ENCODE measurements at places on chromosomes 11 and 22.
A peak's percentile ranks its signal among the peaks of the same experiment; 100 is the strongest.

DNA sequence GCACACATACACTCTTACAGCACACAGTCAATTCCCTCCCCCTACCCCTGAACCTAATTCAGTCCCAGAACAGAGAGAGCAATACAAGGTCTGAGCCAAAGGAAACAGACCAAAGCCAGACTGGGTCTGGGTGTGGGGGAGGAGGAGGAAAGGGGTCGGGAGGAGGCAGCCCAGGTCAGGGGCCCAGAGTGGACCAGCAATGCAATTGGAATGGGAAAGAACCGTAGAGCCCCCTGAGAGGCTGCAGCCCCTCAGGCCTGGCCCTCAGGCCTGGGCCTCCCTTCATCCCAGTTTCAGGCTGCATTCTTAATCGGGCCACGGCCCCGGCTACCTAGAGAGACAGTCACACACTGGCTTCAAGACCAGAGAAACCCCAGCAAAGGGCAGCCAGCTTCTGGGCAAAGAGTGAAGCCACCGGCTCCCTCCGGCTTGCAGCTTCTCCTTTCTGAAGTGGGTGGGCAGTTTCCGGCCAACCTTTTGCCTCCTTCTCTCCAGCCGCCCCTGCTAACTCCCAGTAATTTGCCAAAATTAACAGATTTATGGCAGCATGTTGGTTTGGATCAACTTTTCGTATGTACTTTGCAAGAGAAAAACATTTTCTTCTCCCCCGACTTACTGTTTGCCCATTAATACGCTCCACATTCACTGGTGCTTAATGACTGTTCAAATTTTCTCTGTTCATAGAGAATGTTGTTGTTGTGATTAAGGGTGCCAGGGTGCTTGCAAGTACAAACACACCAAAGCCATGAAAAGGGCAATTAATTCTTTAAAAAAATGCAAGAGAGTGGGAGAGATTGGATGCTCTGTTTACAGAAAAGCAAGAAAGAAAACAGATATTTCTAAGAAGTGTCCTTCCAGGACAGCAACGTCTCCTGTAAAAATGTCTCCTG, 488.3 kb downstream of the MN1 start:
- H3K27ac ChIP-seq = no peak overlapping the region
- peaks cover 17% of the 10 kb centered on the region for H3K27me3 ChIP-seq
- H3K4me1 ChIP-seq = no peaks in the 10 kb centered on the region

- no peak overlapping the region for H3K4me3 ChIP-seq
- no peaks in the 10 kb centered on the region for H3K27me3 ChIP-seq
- no peaks in the 10 kb centered on the region for H3K4me1 ChIP-seq
- DNase-seq = peak; percentile 59
- no peaks in the 10 kb centered on the region for H3K36me3 ChIP-seq
Observed at GRCh38 chr22:33579448-33580093, 340.7 kb downstream of the LARGE1 start.

- H3K27ac ChIP-seq = no peak overlapping the region
- H3K4me3 ChIP-seq = no peak overlapping the region
- no peaks in the 10 kb centered on the region for H3K4me1 ChIP-seq
- peaks cover 26% of the 10 kb centered on the region for H3K27me3 ChIP-seq
Observed at GRCh38 chr11:3340025-3340424, 38.9 kb downstream of the ZNF195 start.

DNA sequence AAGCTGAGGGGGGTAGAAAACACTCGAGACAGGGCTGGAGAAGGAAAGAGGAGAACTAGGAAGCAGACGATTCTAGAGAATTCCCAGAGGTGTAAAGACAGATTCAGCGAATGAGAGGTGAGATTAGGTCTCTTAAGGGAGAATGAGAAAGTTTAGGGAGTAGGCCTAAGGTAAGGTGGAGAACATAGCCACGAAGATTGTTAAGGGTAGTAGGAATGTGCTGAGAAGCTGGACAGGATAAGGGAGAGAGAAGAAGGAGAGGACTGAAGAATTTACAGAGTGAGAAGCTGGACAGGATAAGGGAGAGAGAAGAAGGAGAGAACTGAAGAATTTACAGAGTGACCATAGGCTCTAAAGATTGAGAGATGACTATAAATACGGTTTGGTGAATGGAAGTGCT, 908 bp downstream of the PPME1 start:
- peaks cover 16% of the 10 kb centered on the region for H3K4me1 ChIP-seq
- H3K27me3 ChIP-seq = no peaks in the 10 kb centered on the region
- no peak overlapping the region for H3K4me3 ChIP-seq
- no peak for DNase-seq

- no peak overlapping the region for H3K27ac ChIP-seq
- H3K36me3 ChIP-seq = peaks cover 2% of the 10 kb centered on the region
- H3K4me1 ChIP-seq = no peaks in the 10 kb centered on the region
- DNase-seq = no peak
Observed at GRCh38 chr22:33697640-33698039, 222.6 kb downstream of the LARGE1 start.

GRCh38 chr11:46271875-46272815, 5.3 kb upstream of the CREB3L1 start:
- H3K4me3 ChIP-seq = no peak overlapping the region
- no peak for DNase-seq
- no peak overlapping the region for H3K27ac ChIP-seq
- H3K4me1 ChIP-seq = peaks cover 4% of the 10 kb centered on the region

DNA sequence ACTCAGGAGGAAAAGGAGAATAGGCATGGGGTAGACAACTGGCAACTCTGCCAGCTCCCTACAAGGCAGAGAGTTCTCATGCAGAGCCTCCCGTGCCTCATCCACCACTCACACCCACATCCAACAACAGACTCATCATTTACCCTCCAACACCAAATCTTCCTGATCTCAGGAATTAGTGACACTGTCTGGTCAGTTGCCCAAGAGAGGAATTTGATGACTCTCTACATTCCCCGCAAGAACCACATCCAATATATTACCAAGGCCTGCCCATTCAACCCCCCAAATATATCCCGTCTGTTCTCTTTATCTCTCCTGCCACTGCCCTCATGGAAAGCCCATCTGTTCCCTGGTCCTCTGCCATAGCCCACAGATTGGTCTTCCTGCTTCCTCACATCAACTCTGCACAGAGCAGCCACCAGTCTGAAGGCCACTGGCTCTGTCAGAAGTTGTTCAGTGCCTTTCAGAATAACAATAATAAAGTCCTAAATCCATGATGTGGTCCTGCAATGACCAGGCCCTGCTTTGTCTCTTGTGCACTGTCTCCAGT, 57.5 kb upstream of the CD82 start:
- H3K4me1 ChIP-seq = no peaks in the 10 kb centered on the region
- no peak overlapping the region for H3K4me3 ChIP-seq
- H3K36me3 ChIP-seq = no peaks in the 10 kb centered on the region
- no peak overlapping the region for H3K27ac ChIP-seq
- H3K27me3 ChIP-seq = peaks cover 7% of the 10 kb centered on the region
- DNase-seq = no peak
